Panc1 (cell line): ENCODE measurements at places on chromosomes 11 and 22.

GRCh38 chr11:132158091-132158490 lies 787.7 kb downstream of the NTM start:
- DNase-seq = peak; percentile 22

- DNase-seq = no peak
Observed at GRCh38 chr11:13713982-13714381, 45.5 kb downstream of the FAR1 start.

DNA sequence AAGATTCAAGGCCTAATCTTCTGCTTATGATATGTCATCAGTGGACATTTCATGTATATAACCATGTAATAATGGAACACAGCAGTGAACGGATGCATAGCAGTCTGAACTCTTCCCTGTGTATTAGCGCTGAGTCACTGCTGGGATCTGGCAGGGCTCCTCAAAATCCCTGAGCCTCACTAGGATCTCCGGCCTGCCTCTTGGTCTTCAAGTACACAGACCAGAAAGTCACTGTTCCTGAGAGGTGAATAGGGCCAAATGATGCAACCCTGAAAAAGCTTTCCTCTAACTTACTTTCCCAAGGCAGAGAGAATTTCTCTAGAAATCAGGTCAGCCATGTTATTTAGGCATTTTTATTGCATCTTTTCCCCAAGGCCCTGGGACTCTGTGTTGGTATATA lies 35.0 kb downstream of the POU2AF1 start:
- no peak for DNase-seq

DNA sequence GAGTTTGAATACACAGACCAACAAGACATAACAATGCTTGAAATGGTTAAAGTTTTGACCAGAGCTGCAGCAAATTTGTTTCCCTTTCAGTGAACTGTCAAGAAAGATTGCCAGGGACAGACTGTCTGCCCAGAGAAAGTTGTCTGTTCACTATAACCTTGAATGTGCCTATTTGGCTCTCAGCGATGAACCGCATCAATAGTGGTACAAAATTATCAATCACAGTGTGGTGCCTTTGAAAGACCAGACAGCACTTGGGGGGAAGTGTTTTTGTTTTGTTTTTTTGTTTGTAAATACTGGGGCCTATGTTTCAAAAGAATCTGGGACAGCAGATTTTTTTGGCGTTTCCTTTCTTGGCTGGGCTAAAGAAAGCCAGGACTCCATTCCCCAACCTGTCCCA lies 123.1 kb downstream of the CD44 start:
- DNase-seq = no peak

DNA sequence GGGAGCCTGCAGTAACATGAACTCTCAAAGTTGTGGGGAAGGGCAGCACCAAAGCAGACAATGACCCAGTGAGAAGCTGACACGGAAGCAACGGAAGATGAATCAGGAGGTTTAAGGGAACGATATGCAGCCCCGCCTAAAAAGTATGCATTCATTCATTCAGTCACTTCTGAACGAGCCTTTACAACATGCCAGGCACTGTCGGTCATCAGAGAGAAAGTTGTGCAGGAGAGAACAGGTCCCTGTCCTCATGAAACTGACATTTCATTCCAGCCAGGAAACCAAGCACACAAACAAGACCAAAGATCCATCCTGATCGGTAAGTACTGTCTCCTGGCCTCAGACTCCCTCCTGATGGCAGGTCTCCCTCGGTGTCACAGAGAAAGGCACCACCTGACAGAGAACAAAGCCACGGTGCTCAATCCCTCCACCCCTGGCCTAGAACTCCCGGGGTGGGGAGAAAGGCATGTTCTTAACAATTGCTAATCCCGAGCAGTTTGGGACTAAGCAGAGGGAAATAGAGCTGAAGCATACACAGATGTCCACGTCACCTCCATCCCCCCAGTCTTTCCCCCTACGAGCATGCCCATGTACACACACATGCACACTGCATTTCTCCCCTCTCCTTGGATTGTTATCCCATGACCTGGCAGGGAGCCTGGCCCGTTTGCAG lies 49.3 kb downstream of the LRFN4 start:
- no peak for DNase-seq

DNA sequence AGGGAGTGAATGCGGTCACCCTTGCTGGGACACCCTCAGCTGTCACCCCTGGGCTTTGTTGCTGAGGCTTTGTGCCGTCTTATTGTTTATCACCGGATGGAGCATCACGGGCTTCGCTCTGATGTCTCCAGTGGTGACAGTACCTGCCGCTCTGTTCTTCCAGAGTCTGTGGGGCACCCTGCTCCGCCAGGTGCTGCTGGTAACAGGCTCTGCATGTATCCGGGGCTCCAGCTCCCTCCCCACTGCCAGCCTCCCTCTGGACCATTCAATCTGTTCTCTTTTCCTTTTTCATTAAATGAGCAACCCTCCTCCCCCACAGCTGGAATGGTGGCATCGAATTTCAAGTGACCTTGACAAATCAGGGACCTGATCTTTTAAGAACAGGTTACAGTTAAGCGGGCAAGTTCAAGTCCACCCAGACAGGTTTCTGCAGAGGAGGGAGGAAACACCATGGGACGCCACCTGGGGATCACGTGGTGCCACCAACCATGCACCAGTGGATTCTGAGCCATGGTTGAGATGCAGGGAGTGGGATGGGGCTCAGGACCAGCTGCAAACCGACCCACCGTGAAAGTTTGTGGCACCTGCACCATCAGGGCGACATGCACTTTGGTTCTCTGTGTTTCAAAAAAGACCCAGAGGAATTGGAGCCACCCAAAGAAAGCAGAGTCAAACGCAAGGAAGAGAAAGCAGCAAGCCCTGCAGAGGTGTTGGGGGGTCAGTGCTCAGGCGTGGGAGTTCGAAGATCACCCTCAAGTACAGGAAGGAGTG lies 89.3 kb downstream of the BCR start:
- DNase-seq = no peak

GRCh38 chr11:21072558-21072957 lies 403.2 kb downstream of the NELL1 start:
- no peak for DNase-seq

DNA sequence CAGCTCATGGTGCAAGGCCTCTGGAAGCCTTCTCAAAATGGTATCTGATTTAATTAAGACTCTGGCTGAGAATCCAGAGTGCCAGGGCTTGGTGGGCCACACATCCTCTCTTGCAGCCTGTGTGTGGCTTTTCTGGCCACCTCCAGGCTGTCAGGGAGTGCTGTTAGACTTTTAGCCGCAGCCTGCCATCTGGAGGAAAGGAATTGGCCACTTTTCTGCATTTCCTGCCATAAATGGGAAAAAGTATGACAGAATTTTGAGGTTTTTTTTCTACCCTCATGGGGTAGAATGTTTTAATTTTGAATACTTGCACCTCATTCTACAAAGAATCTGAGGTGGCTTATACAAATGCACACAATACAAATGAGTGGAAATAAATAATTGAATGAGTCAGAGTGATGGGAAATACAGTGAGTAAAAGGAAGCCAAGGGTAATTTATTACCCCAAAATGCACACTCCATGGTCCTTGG lies 218.4 kb downstream of the ADAMTS15 start:
- no peak for DNase-seq

DNA sequence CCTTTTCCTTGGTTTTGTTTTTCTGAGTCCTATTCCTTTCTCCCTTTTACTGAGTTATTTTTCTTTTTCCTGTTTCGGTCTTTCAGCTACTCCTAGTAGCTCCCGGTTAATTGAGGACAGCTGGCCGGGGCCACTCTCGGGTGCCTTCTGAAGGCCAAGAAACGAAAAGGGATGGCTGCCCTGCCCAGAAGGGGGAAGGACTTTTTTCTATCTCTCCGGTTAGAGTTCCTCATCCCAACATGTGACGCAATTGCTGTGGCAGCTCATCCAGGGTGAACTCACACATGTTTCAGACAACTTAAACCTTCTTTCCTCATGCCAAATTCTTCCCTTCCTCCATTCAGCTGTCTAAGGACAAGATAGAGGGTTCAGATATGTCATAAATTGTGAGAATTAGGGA lies 83.6 kb downstream of the PIWIL4 start:
- no peak for DNase-seq

DNA sequence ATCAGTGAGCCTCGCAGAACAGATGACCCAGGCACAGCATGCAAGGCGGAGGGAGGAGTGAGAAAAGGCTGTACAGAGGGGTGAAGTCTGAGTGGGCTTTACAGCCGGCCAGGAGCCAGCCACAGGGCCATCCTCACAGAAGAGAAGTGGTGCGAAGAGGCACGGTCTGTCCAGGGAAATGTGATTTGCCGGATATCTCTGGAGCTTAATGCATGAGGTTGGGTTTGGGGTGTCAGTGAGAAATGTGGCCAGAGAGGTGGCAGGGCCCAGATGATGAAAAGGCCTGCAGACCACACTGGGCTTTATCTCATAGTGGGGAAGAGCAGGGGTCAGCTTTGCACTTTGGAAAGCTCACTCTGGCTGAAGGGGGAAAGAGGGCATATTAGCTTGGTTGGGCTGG lies 255.2 kb downstream of the BUD13 start:
- no peak for DNase-seq

GRCh38 chr22:38802671-38803121 lies 8.8 kb upstream of the DNAL4 start:
- DNase-seq = peak; percentile 64

DNA sequence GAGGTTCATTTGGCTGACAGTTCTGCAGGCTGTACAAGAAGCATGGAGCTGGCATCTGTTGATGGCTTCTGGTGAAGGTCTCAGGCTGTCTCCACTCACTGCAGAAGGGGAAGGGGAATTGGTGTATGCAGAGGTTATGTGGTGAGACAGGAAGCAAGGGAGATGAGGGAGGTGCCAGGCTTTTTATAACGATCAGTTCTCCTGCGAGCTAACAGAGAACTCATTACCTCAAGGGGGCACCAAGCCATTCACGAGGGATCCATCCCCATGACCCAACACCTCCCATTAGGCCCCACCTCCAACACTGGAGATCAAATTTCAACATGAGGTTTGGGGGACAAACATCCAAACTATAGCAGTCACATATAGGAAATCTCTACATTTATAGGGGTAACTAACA lies 38.7 kb upstream of the E2F8 start:
- DNase-seq = no peak

- no peak for DNase-seq
Observed at GRCh38 chr11:108137212-108137611, 15.8 kb downstream of the ACAT1 start.

GRCh38 chr22:49788504-49788903 lies 39.2 kb downstream of the BRD1 start:
- no peak for DNase-seq

- no peak for DNase-seq
Observed at GRCh38 chr11:14224395-14224794, 134.6 kb downstream of the RRAS2 start.

DNA sequence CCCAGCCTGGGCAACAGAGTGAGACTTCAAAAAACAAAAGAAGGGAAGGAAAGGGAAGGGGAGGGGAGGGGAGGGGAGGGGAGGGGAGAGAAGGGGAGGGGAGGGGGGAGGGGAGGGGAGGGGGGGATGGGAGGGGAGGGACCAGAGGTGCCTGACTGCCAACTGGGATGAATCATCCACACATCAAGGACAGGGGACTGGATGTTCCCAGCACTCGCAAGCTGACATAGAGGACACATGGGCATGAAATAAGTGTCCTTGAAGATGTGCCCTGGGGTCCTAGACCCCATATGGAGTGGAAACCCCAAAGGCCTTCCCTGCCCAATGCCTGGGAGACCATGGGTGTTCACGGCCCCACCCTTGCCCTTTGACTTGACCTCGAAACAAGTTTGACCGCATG lies 19.8 kb downstream of the TST start:
- no peak for DNase-seq

DNA sequence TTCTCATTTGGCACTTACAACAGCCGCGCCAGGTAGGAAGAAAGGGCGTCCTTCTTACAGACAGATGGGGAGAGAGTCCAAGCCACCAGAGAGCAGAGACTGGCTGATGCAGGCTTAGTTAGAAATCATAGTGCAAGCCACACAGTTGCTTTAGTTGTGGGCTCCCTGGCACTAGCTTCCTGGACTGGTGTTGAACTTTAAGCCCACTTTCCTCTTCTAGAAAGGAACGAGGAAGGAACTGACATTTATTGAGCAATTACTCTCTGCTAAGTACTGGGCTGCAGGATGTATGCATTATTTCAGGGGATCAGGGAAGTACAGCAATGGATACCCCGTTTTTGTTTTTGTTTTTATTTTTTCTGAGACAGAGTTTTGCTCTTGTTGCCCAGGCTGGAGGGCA lies 3.0 kb downstream of the BACE1 start:
- no peak for DNase-seq

- no peak for DNase-seq
Observed at GRCh38 chr11:8545698-8546366, 48.2 kb downstream of the STK33 start.

DNA sequence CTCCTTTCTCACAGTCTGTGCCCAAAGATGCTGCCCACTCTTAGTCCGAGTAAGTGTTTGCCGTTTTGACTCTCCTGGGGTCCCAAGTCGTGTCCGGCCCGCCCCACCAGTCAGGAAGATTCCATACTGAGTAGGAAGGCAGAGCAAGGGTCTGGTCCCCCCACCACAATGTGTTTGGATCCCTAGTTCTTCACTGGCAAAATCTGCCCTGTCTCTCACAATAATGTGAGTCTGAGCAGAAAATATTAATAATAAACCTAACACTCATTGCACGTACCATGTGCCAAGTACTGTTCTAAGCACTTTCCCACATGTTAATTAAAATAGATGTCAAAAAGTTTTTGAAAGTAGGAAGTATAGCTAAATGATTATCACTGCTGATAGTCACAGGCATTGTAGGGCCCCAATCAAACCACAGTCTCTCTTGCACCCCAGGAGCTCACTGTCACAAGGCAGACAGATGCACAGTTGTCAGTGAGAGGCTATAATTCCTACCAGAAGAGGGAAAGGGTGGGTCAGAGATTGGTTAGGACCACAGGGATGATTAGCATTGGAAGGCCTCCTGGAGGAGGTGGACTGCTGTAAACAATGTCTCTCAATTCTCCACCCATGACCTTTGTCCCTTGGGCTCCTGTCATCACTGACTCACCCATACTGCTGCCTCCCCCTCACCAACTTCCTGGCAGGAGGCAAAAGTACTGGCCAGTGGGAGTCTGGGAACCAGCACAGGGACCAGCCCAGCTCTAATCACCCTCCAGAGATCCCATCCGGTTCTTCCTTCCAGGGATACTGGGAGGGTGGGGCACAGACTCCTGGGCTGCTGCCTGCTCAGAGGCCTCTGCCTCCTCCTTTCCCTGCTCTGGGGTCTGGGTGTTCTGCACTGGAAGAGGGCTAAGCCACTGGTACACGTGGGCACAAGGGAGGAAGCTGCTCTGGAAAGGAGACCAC lies 1.0 kb upstream of the POLD4 start:
- peak; percentile 98 for DNase-seq

GRCh38 chr11:44709966-44710365 lies 16.8 kb upstream of the TSPAN18 start:
- DNase-seq = no peak

GRCh38 chr11:36211761-36212430 lies 77.3 kb downstream of the COMMD9 start:
- no peak for DNase-seq
